ENCODE measurements at places on chromosomes 11 and 22.

DNA sequence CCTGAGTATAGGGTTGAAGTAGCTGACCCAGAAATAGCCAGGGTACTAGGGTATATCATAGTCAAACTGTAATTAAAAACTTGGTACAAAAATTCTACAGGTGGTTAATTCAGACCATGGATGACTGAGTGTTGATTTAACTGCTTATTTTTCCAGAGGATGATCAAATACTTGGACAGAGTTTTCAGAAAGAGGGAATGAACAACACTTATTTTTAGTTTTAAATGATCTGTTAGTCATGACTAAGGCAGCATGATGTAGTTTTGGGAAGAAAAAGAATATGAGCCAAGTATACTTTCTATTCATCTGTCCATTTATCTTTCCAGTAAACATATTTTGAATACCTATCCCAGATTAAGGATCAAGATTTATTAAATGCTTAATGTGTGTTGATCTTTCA, 19.8 kb upstream of the CCDC89 start:
- DNase-seq: no peak

- no peak for DNase-seq
Measured at GRCh38 chr11:112162761-112163546, 940 bp downstream of the IL18 start.

DNA sequence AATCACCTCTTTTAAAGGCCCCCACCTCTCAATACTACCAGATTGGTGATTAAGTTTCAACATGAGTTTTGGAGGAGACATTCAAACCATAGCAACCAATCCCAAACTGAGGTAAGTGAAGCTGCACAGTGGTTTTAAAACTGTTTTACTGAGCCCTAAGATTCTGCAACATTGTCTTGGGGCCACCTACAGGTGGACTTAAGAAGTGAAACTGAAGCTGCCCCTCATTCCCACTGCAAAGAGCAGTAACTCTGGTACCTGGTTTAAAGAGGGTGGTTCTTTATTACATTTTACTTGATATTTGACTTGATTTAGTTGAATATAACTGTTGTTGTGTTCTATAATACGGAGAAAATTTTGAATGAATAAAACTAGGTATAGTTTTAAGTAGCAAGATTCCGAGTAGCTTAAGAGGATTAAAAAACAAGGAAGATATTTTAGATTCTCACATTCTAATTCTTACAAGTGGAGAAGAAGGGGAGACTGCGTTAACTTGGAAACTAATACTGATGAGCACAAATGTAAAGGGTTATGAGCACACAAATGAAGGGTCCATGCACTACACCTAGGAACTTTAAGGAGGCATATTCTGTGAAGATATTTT, 26.7 kb downstream of the SYT9 start:
- no peak for DNase-seq

- no peak for DNase-seq
Measured at GRCh38 chr11:110425751-110426545, 3.8 kb upstream of the FDX1 start.

DNA sequence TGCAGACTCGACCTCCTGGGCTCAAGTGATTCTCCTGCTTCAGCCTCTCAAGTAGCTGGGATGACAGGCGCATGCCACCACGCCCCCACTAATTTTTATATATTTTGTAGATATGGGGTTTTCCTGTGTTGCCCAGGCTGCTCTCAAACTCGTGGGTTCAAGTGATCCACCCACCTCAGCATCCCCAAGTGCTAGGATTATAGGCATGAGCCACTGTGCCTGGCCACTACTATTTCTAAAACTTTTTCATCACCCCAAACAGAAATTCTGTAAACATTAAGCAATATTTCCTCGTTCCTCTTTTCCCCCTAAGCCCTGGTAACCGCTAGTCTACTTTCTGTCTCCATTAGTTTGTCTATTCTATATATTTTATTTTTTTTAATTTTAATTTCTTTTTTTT, 9.0 kb upstream of the ATG16L2 start:
- no peak for DNase-seq

- no peak for DNase-seq
Measured at GRCh38 chr11:14579646-14580045, 59.5 kb upstream of the PSMA1 start.

DNA sequence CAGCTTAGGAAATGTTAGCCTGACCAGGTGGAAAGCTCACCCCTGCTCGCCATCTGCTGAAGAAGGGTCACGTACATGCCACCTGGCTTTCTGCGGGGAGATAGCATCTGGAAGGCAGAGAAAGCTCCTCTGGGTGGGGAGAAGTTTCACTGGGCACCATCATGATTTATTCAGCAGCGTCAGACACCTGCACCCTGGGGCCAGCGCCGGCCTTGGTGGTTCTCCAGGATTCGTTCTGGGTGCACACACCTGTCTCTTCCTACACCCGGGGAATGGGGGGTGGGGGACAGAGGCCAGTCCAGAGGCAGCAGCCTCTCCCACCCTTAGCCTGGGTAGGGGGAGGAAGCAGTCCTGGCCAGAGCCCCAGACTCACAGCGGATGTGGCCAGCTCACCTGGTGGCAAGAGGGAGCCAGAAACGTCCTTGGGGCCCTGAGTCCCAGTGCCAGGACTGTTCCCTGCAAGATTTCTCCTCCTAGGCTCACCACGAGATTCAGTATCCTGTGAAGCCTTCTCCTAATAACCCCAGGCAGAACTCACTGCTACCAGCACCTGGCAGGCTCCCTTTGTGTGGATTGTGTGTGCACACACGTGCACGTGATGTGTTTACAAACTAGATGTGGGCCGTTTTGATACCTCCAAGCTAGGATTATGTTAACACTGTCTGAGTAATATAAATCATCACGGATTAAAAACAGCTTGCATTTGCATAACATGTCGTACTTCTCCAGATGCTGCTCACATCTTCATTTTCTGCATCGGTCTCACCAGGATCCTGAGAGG, 17.3 kb upstream of the RASD2 start:
- DNase-seq: no peak

GRCh38 chr11:58999291-58999680, 60.0 kb downstream of the GLYATL1 start:
- DNase-seq: no peak

DNA sequence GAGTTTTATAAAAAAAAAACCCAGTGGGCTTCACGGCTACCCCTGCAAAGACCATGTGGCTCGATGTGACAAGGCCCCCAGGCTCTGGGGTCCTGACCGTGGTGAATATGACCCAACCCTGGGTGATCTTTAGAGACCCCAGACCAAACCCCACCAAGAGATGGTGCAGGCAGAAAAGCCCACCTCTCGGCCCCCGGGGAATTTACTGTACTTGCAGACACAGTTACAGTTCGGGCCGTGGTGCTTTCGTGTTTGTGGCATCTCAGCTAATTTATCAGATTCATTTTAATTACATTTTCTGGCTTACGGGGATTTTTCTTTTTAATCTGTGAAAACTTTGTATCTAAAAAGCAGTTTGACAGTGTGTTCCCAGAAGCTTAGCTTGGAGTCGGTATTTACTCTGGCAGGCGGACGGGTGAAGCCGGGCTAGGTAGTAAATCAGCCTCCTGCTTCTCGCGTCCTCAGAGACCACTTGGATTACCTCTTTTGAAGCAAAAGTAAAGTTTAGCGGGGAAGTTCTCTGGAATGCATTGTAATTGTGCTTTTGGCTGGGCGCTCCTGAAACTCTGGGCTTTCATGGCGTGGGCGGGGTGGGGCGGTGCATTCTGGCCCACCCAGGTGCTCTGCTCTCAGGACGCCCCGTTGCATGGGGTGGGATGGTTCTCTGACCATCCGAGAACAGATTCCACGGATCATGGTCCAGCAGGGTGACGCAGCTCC, 25.3 kb downstream of the ANO1 start:
- DNase-seq: no peak

- DNase-seq: no peak
Measured at GRCh38 chr22:33909911-33910310, 10.4 kb downstream of the LARGE1 start.

GRCh38 chr22:40819599-40820140, 524 bp upstream of the SLC25A17 start:
- DNase-seq: no peak

DNA sequence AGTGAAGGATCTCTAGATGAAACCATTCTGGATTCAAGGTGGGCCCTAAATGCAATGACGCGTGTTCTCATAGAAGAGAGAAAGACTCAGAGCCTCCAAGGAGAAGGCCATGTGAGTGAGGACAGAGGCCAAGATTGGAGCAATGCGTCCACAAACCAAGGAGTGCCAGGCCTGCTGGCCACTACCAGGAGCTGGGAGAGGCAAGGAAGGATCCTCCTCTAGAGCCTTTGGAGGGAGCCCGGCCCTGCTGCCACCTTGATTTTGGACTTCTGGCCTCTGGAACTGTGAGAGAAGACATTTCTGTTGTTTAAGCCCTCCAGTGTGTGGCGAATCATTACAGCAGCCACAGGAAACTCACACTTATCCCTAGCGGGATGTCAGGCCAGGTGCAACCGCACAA, 52.7 kb upstream of the SHANK2 start:
- DNase-seq: no peak

DNA sequence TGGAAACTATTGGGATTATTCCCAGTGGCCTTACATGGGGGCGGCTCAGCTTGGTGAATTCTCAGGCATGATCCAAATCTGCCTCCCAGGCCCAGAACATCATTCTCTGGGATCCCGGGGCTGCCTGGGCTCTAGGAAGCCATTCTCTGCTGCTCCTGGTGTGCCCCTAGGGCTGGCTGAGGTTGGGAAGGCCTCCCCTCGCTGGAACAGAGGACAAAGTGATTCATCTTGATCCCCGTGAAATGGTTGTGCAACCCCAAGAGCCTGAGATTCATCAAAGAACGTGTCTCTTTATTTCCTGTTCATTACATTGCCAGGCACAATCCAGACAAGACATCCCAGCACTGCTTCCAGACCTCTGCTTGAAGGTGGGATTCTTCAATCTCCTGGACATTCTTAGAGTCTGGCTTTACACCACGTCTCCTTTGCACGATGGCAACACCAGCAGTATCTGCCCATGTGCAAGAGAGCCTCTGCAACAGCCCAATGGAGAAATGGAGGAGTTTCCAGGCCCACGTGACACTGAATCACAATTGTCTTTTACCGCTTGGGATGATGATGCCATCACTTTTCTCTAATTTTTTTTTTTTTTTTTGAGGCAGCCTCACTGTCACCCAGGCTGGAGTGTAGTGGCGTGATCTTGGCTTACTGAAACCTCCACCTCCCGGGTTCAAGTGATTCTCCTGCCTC, 52.3 kb downstream of the TST start:
- no peak for DNase-seq

GRCh38 chr11:33533386-33534052, 167.1 kb downstream of the C11orf91 start:
- DNase-seq: no peak

- no peak for DNase-seq
Measured at GRCh38 chr22:27772984-27773498, 28.5 kb downstream of the MN1 start.

GRCh38 chr11:66470015-66470414, 3.3 kb downstream of the PELI3 start:
- no peak for DNase-seq

DNA sequence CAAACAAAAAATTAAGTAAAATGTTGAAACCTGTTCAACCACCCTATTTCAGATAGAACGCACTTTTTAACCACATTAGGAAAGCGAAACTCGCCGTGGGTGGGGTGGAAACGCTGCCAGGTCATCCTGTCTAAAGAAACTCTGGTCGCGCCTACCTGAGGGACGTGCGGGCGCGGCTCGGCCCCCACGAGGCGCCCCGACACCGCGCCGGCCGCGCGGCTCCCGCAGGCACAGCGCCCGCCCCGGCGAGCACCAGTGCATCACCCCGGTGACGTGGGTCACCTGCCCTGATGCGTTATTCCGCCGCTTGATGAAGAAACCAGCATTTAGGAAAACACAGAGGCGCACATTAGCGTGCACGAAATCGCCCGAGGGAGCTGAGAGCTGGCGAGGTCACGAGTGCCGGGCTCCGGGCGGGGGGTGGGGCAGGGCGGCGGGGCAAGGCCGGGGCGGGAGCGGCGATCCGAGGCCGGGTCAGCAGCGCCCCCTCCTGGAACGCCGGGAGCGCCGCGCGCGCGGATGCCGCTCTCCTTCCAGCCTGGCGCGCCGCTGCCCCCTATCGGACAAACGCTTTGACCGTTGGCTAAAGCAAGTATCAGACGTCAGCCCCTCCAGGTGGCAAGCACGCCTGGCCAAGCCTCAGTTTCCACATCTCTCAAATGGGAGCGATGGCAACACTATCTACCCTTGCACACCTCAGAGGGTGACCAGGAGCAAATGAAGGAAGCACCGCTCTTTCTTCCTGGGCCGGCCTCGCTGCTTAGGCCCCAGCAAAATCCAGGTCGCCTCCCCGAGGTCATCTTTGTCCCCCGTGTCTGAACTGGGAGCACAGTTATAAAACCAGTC, 15.7 kb upstream of the SNX32 start:
- DNase-seq: peak; percentile 97

- DNase-seq: no peak
Measured at GRCh38 chr11:128488471-128488870, 98.9 kb downstream of the ETS1 start.

DNA sequence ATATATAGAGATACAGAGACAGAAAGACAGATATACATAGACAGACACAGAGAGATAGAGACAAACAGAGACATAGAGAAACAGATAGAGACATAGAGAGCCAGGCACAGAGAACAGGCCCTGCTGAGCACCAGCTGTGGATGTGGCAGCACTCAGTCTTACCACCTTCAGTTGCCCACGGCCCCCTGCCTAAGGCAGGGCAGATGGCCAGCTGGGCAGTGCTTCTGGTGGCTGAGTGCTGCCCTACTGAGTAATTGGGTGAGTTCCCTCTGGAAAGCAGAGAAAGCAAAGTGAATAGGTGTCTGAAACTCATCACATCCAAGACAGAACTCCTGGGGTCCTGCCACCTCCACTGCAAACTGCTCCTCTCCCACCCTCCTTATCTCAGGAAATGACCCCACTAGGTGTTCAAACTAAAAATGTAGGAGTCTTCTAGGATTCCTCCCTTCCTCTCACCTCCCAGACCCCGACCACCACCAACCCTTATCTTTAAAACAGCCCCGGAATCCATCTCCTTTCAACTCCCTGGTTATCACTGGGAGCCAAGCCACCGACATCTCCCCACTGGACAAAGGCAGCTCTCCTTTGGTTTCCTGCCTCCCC, 27.2 kb downstream of the SYN3 start:
- no peak for DNase-seq

DNA sequence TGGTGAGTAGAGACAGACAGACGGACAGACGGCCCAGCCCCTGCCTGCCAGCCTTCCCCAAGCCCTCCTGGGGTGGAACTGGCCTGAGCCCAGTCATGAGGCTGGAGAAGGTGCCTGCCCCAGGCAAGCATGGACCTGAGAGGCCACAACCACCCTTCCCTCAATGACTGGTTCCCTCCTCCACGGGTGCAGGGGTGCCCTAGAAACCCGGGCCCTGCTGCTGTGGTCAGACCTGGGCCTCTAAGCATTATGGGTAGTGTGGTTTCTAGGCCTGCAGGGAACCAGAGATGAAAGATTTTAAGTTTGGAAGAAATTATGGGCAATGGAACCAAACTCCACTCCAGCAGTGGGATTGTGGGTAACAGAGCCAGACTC, 13.5 kb downstream of the RHBDD3 start:
- no peak for DNase-seq

GRCh38 chr11:131644204-131644795, 273.9 kb downstream of the NTM start:
- no peak for DNase-seq
